Epithelial cell of esophagus (primary cell): ENCODE measurements at places on chromosomes 16 and 17.

DNA sequence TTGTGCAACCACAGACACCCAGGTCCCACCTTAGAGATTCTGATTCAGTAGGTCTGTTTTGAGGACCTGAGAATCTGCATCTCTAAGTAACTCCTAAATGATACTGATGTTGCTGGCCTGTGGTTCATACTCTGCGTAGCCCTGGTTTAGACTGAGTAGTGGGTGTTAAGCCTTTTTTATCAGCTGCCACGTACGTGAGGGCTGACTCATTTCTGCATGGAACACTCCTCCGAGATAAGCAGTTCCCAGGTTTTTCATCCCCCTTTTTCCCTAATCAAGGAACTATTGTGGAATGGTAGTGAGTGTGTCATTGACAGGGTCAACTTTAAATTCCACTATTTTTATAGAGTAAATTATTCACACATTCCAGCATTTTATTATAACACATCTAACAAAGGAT, 26.1 kb downstream of the CDRT4 start:
- DNase-seq: no peak

DNA sequence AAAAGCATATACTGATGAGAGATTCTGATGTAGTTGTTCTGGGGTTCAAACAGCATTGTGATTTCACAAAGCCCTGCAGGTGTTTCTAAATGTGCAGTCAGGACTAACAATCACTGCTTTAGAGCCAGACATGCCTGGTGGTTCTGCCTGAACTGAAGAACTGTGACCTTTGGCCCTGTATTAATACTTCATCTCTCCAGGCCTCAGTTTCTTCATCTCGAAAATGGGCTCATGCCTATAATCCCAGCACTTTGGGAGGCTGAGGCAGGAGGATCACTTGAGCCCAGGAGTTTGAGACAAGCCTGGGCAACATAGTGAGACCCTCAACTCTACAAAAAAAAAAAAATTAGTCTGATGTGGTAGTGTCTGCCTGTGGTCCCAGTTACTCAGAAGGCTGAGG, 3.9 kb downstream of the DNAI2 start:
- no peak for DNase-seq

GRCh38 chr16:87101903-87102302, 215.3 kb downstream of the C16orf95 start:
- DNase-seq: no peak

DNA sequence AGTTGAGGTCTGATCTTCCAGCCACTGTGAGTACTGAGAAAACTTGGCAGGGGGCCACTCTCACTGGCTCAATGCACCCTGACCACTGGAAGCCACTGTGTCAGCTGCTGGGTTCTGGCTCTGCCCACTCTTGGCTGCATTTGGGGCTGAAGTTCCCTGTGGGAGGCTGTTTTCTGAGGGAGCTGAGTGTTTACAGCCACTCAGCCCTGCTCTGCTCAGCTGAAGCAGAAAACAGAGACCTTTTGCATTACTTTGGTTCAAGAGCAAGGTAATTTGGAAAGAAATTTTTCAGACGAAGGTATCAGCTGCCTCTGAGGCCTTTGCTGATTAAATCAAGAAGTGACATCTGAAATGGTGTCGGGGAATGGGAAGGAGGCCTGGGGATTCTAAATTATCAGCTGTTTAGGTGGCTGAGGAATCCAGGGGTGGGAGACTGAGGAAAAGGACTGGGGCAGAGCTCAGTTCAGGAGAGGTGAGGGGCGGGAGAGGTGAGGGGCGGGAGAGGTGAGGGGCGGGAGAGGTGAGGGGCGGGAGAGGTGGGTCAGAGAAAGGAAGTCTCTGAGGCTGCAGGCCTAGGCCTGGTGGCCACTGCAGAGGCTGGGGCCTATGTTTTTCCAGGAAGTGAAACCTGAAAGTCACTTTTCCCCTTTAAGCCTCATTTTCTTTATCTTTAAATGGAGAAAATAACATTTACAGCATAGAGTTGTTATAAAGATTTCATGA, at the start of gene ACSM5:
Gene ACSM5, plus strand, starts transcription at position 137 of the 723 bp plus-strand sequence. CDS start 1,951 bp downstream, outside the sequence.
- no peak for DNase-seq

- DNase-seq: no peak
Observed at GRCh38 chr17:66562119-66562518, 259.7 kb downstream of the PRKCA start.

DNA sequence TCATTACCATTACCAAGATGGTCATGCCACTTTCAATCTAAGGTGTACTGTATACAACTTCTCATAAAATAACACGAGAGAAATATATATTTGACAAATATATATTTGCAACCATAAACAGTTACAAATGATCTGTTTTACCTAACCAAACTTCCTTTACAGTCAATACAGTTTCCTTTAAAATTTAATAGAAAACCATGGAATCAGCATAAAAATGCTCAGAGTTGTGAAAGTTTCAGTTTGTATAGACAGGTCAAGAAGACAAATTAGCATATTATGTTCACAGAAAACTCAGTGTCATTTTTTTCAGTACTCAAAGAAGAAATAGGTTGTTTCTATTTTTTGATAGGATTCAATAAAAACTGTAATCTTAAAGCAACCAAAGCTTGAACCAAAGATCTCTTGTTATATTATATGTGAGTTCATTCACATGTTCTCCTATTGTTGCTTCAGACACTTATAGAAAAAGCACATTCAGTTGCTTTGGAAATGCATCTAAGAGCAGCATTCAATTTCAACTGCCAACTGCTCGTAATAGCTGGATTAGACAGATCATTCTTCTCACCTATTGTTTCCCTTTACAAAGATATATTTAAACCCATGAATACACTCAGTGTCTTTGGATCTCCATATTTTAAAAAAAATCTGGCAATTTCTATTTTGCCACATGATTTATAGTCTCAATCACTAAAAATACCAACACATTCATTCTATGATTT, 15.1 kb downstream of the SSH2 start:
- DNase-seq: no peak
